ENCODE measurements at places on chromosomes 3 and 15.

GRCh38 chr15:38535491-38536200, 29.0 kb downstream of the RASGRP1 start:
- no peak for DNase-seq

DNA sequence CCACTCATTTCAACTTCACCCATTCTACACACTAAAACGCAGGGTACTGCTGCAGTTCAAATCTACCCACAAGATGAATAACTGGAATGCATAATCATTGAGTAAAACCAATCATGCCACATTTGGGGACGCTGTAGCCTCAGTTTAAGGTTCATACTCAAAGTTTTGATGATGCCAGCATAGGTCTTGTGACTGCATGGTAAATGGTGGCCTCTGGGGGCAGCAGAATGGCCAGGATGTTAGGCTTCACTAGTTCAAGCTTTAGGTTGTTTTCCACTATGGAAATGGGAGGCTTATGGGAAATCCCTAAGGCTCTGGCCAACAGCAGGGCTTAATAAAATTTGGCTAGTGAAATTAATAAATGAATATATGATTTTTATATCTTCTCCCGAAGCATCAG, 104.3 kb upstream of the TSC22D2 start:
- DNase-seq: no peak

GRCh38 chr3:97883736-97884135, 61.9 kb downstream of the CRYBG3 start:
- DNase-seq: no peak

DNA sequence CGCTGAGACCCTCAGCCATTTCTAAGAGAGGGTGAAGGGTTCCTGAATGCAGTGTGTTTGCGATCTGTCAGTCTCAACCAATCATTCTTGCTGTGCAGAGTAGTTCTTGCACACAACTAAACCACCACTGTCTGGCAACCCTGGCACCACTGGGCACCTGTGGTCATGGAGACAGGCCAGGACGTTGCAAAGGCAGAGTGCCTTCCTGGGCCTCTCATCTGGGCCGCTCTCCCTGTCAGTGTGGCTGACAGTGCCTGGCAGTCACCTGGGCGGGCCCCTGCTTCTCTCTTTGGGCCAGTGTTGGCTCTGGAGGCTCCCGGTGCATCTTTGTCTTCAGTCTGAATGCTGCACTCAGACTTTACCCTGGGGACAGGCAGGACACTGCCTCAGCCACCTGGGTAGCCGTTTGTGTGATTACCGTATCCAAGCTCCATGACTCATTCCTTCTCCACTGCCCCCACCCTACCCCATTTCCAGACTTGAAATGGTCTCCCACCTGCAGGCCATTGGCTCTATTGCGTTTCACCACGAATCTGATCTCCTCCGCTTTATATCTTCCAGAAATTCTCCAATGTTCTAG, 104.6 kb upstream of the KLF13 start:
- DNase-seq: no peak

GRCh38 chr15:31272558-31273257, 53.9 kb upstream of the KLF13 start:
- DNase-seq: no peak

DNA sequence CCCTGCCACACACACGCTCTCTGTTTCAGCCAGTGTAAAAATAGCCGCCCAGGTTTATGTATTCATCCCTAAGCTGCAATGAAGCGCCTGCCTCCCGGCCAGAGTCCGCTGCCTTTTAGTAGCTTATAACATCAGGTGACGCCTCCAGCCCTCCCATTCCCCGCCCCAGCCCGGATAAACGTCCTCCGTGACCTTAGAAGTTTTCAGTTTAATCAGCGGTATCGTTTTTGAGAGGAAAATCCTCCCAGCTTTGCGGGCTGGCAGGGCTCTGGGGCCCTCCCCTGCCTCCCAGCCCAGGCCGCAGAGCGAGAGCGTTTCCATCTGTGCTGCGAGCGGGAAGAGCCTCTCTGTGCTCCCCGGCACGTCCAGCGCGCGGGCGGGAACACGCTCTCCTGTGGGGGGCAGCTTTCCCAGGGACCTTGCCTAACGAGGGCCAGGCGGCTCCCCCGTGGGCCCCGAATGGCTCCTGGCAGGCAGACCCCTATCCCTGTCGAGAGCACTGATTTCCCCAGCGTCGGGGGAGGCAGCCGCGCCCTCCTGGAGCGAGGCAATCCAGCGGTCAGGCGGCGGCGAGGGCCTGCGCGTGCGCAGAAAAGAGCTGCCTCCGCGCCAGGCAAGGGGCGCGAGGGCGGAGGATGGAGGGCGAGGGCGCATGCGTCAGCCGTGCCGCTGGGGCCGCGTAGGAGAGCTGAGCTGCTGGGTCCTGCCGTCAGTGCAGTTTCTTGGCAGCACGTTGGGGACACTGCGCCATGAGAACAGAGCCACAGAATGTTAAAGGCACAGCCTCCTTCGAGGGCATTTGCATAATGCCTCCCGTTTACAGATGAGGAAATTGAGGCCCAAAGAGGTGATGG, 71.1 kb downstream of the CCNL1 start:
- peak; percentile 90 for DNase-seq

GRCh38 chr3:154151969-154152368, 30.8 kb downstream of the ARHGEF26 start:
- DNase-seq: no peak

- DNase-seq: no peak
Measured at GRCh38 chr3:35141406-35141805, 497.9 kb upstream of the ARPP21 start.

- DNase-seq: no peak
Measured at GRCh38 chr15:41648770-41649169, 11.4 kb upstream of the MGA start.

DNA sequence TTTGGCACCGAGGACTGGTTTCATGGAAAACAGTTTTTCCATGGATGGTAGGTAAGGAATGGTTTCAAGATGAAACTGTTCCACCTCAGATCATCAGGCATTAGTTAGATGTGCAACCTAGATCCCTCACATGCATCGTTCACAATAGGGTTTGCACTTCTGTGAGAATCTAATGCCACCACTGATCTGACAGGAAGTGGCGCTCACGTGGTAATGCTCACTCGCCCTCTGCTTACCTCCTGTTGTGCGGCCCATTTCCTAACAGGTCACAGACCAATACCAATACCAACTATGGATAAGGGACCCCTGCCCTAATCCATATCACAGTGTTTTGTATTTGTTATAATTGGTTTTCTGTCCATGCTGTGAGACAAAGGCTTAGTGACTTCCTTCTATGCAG, 58.9 kb downstream of the SLMAP start:
- DNase-seq: peak; percentile 23

DNA sequence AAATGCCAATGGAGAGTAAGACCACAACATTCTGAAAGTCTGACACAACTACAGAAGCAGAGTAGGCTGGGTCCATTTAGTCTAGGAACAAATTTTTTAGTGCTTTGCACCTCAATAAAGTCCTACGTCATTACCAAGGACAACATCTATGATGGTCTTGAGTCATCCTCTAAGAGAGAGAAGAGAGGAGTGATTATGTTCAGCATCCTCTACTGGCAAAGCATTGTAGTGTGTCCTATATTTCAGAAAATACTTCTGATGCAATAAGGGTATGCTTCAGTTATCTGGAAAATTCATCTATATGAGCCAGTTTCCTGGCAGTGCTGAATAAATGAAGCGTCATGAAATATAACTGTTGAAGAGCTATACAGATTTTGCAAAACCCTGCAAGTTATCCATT, 95.6 kb downstream of the P2RY1 start:
- no peak for DNase-seq

- no peak for DNase-seq
Measured at GRCh38 chr3:100395679-100396431, 5.0 kb downstream of the TOMM70 start.

DNA sequence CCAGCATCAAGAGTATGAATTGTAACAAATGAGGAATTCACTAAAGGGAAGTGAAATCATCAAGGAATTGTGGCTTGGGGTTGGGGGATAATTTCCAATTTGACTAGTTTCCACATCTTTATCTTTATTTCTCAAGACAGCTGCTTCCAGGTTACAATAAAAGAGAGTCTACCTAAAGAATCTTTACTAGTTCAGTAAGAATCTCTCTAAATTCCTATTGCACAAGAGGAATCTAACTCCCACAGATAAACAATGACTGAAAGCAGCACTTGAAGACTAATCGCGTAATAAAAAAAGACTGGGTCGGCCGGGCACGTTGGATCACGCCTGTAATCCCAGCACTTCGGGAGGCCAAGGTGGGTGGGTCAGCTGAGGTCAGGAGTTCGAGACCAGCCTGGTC, 194.4 kb downstream of the KBTBD8 start:
- no peak for DNase-seq

DNA sequence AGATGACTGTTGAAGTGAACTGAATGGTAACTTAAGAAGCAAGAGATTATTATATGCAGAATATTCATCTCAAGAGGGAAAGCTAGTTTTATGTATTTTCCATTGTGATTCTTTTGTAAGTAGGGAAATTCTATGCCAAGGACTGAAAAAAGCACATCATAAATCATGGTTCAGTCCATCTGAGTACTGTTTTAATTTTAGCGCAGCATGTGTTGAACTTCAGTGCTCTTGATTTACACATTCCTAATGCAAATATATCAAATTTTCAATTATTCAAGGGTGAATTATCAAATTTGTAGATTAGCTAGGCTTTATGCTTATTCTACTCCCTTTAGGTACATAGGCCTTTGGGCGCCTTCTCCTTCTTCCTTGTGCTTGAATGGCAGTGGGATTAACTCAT, 50.3 kb upstream of the TCF12 start:
- DNase-seq: no peak

DNA sequence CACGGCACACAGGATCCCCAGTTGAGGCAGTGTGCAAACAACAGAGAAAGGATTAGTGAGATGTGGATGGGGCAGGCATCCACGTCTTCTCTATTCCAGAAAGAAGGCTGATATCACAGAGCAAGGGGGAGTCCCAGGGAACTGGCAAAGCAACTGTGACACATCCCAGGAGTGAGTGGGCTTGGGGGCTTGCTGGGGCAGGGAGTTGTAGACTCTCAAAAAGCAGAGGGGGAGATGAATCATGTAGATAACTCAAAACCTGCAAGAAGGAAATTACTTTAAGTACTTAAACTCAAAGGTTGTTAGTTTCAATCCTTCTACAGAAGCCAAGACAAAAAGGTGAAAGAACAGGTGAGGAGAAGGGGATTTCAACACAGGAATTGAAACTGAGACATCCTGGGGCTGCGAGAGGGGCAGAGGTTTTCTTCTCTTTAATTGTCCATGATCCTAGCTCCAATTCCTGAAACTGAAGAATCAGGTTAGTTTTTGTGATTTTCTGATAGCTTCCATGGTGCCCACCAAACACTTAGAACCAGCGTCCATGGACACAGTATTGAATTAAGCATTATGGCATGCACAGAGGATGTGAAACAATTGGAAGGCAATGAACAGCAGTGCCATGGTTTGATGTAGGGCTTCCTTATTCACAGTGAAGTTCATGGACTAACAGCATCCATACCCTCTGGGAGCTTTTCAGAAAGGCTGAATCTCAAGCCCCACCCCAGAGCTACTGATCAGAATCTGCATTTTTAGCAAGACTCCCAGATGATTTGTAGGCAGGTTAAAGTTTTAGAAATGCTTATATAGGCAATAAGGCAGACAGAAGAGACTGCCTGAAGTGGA, 52.0 kb downstream of the CCR3 start:
- no peak for DNase-seq

DNA sequence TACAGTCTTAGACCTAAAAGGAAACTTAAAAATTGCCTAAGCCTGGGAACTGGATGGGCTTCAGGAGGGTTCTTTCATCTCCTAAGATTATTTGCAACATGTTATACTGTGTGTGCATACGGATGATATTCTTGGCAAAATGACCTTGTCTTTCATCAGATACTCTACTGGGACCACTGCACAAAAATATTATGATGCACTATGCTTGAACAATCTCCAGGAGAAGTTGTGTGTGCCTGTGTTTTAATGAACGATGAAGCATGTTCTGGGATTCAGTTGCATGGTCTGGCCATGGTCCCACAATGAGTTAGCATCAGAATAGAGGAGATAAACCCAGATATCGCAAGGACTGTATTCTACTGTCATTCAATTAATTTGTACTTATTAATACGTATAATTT, 68.7 kb downstream of the GAP43 start:
- no peak for DNase-seq

DNA sequence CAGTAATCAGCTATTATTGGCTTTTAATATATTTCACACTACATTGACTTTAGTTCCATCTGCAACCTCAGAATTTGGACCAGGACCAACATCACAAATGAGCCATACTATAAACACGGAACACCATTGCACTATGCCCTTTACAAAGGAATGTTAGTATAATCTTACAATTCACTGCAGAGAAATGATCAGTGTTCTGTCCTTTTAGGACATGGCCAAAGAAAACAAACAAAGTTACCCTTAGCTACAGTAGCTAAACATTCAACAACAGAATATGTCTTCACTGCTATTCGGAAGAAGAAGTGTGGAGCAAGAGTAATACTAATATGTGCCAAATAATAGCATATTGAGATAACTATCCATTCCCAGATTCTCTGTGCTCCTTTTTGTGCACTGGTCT, 90.4 kb downstream of the NAALADL2 start:
- no peak for DNase-seq

DNA sequence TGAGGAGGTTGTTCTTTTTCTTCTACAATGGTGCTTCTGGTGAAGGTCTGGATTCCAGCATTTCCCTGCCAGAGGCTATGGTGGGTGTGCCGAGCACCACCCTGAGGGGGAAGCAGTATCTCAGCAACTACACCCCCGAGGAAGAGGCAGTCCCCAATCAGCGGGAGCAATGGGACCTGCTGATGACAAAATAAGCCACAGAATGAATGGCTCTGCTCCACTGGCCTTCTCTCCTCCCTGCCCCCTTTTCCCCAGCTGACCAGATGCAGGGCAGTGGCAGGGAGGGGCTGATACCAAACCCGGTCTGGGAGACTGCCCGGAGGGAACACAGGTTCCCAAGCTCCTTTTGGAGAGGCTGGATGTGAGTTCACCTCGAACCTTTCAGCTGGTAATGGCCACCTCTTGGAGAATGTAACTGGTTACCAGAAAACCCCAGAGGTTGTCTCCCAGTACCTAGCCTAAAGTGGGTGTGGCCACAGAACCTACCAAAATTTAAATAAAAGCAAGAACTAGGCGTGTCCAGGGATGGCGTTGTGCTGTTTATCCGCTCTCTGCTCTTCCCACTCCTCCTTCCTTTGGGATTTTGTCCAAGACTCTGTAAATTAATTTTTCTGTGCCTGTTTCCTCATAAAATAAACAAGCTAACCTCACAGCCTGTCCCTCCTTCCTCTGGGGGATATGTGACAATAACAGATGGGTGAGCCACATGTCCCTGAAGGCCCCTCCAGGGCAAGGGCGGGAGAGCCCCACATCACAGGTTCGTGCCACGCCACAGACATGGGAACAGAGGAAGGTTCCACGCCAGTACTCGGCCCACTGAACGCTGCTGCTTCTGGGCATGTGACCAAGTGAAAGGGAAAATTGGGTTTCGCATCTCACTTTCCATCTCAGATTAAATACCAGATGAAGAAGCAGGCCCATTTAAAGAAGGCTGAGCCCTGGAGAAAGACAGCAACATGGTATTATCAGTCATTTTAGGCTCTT, 35.1 kb upstream of the SPTBN5 start:
- DNase-seq: no peak
